Left colon (tissue), 2 donors: ENCODE measurements at places on chromosomes 4 and X. TPM values are rescaled to one million over a fixed set of nuclear protein-coding genes. Genes with fewer than 3 reads are reported as not detected.

DNA sequence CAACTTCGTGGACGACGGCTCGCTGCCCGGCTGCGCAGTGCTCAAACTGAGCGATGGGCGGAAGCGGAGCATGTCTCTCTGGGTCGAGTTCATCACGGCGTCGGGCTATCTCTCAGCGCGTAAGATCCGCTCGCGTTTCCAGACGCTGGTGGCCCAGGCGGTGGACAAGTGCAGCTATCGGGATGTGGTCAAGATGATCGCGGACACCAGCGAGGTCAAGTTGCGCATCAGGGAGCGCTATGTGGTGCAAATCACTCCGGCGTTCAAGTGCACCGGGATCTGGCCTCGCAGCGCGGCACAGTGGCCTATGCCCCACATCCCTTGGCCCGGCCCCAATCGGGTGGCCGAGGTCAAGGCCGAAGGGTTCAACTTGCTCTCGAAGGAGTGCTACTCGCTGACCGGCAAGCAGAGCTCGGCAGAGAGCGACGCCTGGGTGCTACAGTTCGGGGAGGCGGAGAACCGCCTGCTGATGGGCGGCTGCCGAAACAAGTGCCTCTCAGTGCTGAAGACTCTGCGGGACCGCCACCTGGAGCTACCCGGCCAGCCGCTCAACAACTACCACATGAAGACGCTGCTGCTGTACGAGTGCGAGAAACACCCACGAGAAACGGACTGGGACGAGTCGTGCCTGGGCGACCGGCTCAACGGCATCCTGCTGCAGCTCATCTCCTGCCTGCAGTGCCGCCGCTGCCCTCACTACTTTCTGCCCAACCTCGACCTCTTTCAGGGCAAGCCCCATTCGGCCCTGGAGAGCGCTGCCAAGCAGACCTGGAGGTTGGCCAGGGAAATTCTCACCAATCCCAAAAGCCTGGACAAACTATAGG is 1.5 kb downstream of the MAB21L2 start:
- peak; percentile 32 for DNase-seq

DNA sequence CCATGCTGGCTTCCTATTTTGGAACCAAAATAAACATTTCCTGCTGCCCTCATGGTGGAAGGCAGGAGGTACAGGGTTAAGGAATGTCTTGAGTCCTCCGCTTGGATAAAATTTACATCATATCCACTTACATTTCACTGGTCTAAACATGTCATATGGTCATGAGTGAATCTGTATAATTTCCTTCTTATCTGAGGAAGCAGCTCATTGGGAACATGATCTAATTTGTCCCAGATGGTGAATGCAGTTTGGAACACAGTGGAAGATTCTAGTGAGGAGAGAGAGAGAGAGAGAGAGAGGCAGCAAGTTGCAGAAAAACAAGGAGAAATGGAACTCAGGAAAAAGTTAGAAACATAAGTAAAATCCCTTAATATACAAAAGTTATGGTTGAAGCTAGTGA is 46.8 kb downstream of the MXRA5 start:
- no peak for DNase-seq

DNA sequence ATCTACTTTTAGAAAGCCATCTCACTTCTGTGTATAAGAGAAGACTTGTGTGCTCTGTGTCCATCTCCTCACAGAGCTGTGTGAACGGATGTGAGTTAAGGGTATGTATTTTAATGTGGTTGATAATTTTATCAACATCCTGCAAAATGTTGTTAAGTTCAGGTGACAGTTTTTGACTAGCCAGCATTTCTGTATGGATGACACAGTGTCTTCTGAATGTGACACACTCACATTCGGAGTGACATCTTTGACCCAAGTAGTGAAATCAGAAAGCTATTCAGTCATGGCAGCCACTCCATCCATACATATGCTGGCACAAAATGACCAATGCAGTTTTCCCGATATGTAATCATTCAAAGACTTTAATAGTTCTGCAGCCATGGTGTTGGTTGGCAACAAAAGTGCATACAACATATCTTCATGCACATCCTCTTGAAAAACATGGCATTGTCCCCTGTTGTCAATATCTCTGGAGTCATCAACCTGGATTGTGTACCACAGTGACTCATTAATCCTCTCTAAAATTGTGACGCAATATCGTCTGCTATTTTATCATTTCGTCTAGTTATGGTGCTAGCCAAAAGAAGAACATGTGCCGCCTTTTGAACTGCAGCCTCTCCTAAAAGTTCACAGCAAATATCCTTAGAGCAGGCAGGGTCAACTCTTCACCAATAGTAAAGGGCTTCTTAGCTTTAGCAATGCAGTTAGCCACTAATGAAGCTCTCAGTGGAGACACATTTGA is 6.8 kb upstream of the FGF2 start:
- DNase-seq = no peak

DNA sequence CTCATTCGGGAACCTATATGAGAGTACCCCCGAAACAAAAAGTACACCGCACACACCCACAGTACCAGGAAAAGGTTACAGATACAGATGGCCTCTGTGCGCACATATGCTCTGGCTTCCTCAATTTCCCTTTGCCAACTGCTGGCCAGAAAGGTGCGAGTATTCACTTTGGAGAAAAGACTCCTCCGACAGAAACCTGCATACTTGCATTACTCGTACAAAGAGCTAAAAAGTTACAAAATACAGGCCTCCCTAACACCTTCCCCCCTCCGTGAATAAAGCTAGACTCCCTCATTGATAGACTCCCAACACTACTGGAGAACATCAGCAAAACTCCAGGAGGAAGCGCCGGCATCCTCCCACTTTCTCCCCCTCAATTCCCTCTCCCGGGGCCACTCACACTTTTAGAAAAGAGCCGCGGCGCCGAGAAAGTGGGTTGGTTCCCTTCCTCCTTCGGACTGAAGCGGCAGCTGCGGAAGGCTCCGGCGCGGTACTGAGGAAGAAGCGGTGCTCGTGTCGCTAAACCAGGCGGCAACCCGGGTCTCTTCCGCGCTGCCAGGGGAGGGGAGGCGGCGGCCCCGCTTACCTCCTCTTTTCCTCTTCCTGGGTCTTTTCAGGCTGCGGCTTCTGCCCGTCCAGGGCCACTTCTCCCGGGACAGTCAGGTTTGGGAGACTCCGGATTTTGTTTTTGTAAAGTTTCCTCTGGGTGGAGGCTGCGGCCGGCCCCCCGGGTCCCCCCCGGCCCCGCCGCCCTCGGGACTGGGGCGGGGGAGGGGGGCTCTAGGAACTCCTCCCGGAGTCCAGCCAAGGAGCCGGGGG is 1.1 kb downstream of the FBXW7 start:
- peak; percentile 76 for DNase-seq

DNA sequence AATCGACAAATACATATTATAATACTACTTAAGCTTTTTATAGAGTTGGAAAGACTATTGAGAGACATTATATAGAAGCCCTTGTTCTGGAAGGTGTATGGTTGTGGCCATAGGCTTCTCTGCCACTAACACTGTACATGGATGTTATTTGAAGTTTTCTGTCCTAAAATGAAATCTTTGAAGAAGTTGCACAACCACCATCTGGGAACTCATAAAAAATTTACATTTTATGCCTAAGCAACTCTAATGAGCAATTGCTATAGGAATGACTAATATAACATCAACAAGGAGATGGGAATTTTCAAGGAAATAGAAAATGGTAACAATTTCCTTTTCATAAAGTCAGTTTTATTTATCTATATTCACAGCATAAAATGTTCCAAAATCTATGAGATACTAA is 7.4 kb downstream of the HTN1 start:
- no peak for DNase-seq

- no peak for DNase-seq
Observed at GRCh38 chr4:105306820-105307219, 160.1 kb downstream of the TET2 start.

GRCh38 chr4:86837691-86838503 is 11.3 kb downstream of the SLC10A6 start:
- no peak for DNase-seq

DNA sequence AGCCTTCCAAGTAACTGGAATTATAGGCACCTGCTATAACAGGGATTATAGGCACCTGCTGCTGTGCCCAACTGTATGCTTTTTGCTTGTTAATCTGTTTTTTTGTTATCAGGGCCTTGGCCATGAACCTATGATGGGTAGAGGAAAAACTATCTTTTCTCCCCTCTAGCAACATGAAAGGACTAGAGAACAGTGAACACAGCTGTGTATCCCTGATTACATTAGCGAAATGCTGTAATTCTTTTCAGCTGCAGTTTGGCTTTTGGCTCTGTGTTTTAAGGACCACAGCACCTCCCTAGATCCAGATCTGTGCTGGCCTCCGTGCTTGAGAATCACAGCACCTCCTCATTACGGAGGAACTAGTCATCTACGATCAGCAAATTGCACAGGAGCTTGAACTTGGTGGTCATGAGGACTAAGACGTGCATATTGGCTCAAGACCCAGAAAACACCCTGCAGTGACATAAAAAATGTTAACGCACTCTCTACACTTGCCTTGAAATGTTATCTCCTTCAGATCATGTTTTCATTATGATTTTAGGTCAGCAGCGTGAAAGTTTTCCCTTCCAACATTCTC is 57.7 kb upstream of the S100G start:
- DNase-seq = no peak

DNA sequence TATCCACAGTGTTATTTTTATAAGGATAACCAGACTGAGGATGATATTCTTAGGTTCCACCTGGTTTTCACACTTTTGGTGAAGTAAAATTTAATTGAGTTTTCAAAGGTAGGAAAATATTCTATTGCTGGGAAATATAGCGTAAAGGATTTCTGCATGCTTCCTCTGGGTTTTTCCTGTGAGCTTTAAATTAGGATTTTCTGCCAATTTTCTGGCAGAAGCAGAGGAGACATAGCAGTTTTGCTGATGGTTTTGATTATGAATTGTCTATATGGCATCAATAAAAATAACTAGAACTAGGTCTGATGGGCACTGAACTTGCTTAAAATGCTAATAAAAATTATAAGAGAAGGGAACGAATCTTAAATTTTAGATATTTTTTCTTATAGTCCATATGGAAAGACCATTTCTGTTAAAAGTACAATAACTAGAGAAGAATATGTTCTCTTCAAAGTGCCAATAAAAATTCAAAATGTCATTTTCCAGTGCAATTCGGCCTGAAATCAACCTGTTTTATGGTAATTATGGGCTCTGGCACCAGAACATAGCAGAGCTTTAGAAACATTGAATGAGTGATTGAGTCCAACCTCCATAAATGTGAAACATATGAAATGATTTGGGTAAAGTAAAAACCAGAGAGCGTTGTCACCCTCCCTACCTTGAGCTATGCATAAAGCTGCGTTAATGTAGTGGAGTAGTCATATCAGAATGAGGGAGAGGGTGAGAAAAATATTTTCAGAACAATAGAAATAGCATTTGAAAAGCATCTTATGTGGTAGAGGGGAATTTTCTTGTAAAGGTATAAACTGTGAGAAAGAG is 279.7 kb downstream of the SPRY1 start:
- DNase-seq = no peak

The GAGE12D gene
- total RNA-seq = not detected

The UGT2B15 gene
- 42.9 TPM for total RNA-seq

The FAM156B gene
- 10.6 TPM for total RNA-seq

The COX7B2 gene
- total RNA-seq = not detected

The PAGE2B gene
- total RNA-seq = not detected

The IL2RG gene
- 98.7 TPM for total RNA-seq
